GM10248 (cell line): ENCODE measurements at places on chromosomes 4 and X.

- peak; percentile 34 for DNase-seq
Observed at GRCh38 chr4:138562544-138562991, 320.4 kb upstream of the SLC7A11 start.

- DNase-seq = peak; percentile 11
Observed at GRCh38 chrX:106649523-106650428, 38.0 kb downstream of the RADX start.

- DNase-seq = no peak
Observed at GRCh38 chr4:114163051-114163450, 183.6 kb upstream of the ARSJ start.

DNA sequence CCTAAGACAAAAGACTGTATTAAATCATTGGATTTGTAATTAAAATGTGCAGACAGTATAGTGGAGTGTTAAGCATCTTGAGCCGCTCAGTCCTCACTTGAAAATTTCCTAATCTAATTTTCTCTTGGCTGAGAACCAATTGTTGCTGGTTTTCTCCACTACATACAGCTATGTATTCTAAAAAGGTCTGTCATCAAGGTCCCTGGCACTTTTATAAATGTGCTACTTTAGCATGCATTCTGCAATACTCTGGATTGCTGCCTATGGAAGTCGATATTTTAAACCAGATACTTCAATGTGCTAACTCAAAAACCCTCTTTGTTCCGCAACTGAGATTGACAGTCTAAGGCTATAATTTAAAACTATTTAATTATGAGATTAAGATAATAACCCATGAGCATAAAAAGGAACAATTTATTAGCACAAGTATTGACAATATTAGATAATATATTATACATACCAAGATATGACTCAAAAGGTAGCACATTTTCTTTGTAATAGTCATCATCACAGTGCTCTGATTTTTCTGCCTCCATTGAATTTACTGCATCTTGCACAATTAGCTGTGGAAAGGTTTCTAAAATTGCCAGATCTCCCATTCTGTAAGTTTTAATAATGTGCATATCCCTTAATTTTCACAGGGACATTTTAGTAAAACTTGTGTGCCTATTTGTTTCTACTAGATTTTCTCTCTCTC is 815.1 kb downstream of the ADGRL3 start:
- no peak for DNase-seq

DNA sequence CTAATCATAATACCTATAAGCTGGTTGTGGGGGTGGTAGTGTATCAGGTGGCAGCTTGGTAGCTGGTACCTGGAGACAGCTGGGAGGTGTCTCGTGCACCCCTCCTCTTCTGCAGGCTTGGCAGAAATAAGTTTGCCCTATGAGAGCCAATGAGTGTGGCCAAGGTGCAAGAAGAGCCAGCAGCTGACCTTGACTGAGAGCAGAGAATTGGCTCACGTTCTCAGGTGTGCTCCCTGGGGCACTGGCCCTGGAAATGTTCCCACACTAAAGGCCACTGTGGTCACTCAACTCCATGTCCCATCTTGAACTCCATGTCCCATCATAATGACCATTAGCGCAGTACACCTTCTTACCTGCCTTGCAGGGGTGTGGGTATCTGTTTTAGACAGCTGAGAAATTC is 13.4 kb downstream of the TRMT44 start:
- DNase-seq = no peak

- DNase-seq = no peak
Observed at GRCh38 chr4:155392481-155393184, 15.9 kb upstream of the MAP9 start.

- peak; percentile 66 for DNase-seq
Observed at GRCh38 chr4:105060628-105061027, 86.0 kb upstream of the TET2 start.

DNA sequence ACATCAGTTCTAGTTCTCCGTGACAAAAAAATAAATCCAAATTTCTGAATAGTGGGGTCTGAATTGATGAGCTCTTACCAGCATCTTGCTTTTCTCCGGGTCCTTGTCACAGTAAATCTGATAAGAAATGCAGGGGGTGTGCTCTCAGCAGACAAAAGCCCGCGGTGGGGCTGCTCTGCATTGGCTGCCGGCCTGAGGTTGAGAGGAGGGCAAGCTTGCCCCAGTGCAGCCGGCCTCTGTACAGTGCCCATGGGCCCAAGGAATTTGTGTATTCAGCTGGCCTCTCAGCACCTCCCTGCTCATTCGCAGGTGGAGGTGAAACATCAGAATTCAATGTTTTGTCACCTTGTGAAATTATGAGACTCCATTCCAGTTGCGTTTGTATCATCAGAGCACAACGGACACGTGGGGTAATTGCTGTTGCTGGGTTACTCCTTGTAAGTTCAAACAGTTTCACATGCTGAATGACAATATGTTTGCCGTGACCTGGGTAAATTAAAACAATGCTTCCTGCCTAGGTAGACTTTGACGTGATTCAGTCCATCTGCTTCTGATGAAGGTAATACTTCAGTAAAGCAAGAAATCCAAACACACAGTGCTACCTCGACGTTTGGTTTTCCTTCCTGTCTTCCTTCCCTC is 596.4 kb downstream of the MID1IP1 start:
- DNase-seq = no peak

GRCh38 chr4:148922497-148922896 is 480.3 kb upstream of the NR3C2 start:
- no peak for DNase-seq

DNA sequence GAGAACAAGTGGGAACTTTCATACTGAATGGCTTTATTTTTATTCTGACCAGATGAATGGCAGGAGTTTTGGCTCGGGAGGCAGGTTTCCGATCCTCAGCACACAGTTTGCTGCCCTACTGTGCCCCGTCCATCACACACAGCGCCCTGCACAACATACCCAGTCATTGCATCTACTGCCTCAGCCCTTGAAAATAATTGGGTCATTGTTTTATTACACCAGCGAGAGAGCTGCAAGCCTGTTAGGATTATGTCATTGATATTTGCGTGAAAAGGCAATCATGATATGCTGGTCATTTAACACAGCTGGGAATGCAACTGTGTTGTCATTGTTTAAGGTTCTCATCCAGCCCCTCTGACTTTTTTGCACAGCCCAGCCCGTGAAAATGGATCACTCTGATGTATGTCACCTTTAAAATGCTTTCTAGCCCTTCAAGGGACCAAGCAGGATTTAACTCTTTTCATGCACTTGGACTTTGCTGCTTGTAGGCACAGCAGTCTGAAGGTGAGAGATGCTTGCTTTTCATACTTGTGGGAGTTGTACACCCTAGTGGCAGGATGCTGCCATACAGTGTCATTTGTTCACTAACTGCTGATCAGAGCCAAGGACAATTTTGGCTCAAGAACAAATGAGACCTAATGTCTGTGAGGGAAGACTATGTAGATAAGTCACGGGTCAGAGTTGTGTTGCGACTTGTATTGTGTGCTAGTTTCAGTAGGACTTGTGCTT is 62.3 kb downstream of the RTL9 start:
- DNase-seq = no peak

- no peak for DNase-seq
Observed at GRCh38 chrX:53483838-53484405, 49.8 kb upstream of the HSD17B10 start.

GRCh38 chrX:118847676-118848075 is 24.1 kb downstream of the ZCCHC12 start:
- DNase-seq = peak; percentile 44
